ENCODE measurements at places on chromosomes 3 and 15. TPM values are rescaled to one million over a fixed set of nuclear protein-coding genes. Genes with fewer than 3 reads are reported as not detected.

Gene ANKRD63
- total RNA-seq: not detected

Gene SPINK8
- not detected for total RNA-seq

Gene EXD1
- total RNA-seq: not detected

Gene CRABP1
- not detected for total RNA-seq

Gene CSPG5
- under 0.01 TPM for total RNA-seq

Gene CLDN18
- total RNA-seq: under 0.01 TPM

Gene CACNA2D2
- not detected for total RNA-seq

Gene P3H2
- 13.9 TPM for total RNA-seq

Gene MAP2K5
- 9.3 TPM for total RNA-seq

Gene LRRC57
- 16.9 TPM for total RNA-seq

Gene ROBO2
- 1.0 TPM for total RNA-seq

Gene CIP2A
- total RNA-seq: 5.8 TPM

Gene FEZF2
- total RNA-seq: not detected

Gene LOXL1
- 287 TPM for total RNA-seq

Gene PTX3
- total RNA-seq: 266 TPM

Gene TIMP4
- 15.6 TPM for total RNA-seq

Gene GOLGA8B
- 12.6 TPM for total RNA-seq

Gene RNU6-1
- not detected for total RNA-seq

Gene ABHD6
- total RNA-seq: 12.1 TPM

Gene SEMA3B
- 26.0 TPM for total RNA-seq

Gene ZFYVE19
- 25.3 TPM for total RNA-seq

Gene TGM4
- total RNA-seq: not detected

Gene LARP6
- 69.6 TPM for total RNA-seq

Gene DCLK3
- total RNA-seq: not detected

Gene AZI2
- total RNA-seq: 172 TPM

Gene RBPMS2
- not detected for total RNA-seq

Gene CCDC9B
- 39.2 TPM for total RNA-seq

Gene BRPF1
- total RNA-seq: 15.3 TPM

Gene C3orf70
- total RNA-seq: 0.87 TPM

Gene TMEM158
- total RNA-seq: 82.2 TPM

Gene ZNF80
- total RNA-seq: not detected

Gene CACNA2D3
- under 0.01 TPM for total RNA-seq

Gene CIDEC
- 0.17 TPM for total RNA-seq

Gene ECE2
- under 0.01 TPM for total RNA-seq

Gene LSMEM2
- total RNA-seq: not detected

Gene LYSMD2
- 3.6 TPM for total RNA-seq

All from smooth muscle cell of trachea (primary cell).